ENCODE measurements at places on chromosomes 4 and X.

DNA sequence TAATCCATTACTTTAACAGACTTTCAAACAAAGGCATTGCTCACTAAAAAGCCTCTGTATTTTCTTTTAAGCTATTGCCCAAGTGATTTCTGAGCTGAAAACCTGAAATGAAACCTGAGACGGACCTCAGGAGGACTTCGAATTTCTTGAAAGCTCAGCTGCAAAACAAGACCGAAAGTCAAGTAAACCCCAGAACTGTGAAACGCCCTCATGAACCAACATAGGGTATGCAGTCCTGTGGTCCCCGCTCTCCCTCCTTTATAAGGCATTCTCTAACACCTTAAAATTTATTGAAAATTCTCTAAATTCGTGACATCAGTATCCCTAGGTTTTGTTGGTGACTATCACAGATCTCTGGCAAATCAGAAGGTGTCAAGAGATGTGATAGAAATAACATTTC lies 91.8 kb downstream of the SHISA3 start:
- DNase-seq: no peak

DNA sequence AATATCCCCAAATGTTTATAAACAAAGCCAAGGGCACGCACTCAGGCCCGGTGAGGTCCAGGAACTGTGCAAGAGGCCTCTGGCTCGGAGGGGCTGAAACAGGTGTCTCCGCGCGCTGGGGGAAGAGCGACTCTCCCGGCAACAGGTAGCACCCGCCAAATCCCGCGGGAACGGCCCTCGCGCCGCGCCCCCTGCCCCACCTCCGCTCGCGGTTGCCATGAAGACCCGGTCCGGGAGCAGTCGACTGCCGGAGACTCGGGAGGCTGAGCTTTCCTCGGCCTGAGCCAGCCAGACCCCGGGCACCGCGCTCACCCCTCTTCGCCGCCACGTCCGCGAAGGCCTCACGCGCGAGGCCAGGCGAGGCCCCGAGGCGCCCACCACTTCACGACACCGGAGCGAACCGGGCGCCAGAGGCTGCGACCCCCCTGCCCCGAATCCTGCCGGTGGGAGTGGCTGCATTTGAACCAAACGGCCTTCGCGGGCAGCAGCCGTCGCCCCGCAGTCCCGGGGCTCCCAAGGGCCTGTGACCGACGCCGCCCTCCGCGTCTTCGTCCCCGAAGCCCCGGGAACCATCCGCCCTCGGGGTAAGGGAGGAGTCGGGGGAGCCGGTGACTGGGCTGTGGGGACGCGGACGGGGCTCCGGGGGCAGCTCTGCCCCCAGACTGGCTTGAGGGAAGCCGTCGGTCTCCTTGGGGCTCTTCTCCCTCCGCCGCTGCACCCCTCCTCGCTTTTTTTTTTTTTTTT lies at the start of gene NSUN7:
Gene NSUN7 (plus strand): TSS at position 239 of the 744 bp plus-strand sequence. CDS start 739 bp downstream, outside the sequence.
- DNase-seq: peak; percentile 49

DNA sequence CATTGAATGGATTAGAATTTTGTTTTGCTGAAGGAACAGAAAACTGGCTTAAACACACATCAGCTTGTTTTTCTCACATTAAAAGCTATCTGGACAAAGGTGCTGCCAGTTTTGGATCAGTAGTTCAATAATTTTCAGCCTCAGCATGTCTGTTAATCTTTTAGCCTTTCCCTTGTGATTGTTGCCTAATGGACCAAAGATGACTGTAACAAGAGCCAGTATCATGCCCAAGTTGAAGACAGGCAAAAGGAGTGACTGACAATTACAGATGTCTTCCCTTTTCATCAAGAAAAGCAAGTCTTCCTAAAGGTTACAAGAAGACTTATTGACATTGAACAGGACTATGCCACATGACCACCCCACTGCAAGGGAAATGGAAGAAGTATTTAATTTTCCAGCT lies 419.7 kb downstream of the MAPK10 start:
- no peak for DNase-seq

DNA sequence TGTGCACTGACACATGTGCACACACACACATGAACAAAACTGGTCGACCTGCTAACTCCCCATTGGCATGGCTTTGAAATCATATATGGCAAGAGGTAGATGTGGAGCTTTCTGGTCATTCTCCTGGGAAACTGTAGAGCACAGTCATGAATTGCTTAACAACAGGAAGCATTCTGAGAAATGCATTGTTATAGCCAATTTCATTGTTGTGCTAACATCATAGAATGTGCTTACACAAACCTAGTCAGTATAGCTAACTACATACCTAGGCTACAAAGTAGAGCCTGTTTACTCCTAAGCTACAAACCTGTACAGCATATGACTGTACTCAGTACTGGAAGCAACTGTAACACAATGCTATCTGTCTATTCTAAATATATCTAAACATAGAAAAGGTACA lies 134.2 kb upstream of the SH3RF1 start:
- no peak for DNase-seq

GRCh38 chr4:43987331-43987944 lies 461.2 kb downstream of the KCTD8 start:
- no peak for DNase-seq

DNA sequence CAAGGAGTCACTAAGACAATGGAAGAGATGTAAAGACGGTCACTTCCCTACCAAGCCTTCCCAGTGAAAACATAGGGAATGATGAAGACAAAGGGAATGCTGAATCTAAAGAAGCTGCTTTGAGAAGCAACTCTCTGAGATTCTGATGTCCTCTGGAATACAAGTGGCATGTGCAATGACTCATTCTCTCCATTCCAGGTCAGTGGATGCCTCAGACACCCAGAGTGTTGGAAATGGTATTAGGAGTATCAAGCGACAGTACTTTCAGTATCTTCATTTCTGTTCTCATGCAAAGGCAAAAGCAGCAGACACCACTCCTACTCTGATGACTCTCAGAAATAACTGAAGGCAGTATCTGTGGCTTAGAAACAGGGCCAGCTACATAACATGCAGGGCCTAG lies 102.6 kb downstream of the FSTL5 start:
- no peak for DNase-seq

DNA sequence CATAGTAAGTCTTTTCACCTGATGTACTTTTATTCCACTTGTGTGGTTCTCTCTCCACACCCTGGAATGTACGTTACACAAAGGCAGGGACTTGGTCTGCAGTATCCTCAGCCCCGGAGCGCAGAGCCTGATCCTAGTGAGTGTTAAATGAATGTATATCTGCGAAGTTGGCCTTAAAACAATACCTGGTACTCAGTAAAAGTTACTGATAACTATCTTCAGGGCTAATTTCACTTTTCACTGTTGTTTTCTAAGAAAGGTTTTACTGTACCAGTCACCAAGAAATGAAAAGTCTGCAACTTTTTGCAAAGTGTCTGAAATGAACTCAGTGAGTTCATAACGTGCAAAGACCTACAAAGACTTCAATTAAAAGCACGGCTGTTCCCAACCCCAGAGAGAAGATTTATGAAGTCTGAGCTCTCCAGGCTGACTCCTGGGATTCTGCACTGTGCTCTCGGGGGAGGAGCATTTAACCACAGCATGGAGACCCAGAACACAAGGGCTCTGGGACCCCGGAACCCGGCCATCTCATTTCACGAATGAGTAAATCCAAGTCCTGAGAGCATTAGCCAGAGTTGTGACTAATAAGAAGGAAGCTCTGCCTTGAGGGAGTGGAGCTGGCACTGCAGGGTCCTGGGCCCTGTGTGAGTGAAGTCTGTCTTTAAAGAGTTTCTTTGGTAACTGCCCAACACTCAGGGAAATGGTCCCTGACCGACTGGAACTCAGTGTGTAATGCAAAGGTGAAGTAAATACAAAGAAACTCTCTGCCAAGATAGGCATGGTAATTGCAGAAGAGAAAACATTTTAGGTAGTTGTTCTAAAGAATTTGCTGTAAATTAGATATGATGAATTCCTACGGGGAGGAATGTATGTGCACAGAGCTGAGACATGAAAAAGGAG lies 165.8 kb downstream of the NSUN7 start:
- peak; percentile 70 for DNase-seq

DNA sequence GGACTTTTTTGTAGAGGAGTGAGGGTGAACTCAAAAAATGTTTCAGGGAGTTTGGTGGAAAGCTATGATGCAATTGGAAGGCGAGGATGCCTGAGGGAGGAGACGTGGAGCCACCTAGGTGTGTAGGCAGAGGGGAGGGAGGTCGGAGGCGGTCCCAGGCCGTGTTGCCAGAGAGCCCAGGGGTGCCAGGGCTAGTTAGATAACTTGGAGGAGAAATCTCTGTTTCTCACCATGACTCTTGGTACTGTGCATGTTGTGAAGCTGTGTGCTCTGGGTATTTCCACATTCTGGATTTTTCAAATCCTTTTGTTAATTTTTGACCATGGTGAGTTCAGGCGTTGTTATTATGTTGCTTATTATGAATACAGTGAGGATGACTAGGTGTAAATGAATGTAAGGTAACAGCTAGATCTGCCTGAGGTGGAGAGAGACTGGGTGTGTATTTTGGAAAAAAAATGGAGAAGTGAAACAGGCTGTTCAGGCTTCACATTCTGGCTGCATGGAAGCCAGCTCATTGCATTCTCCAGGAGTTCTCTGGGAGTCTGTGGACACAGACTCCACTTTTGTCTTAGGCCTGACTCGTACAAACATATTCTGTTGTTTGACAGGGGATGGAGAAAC lies 4.5 kb downstream of the RAB9A start:
- DNase-seq: no peak

DNA sequence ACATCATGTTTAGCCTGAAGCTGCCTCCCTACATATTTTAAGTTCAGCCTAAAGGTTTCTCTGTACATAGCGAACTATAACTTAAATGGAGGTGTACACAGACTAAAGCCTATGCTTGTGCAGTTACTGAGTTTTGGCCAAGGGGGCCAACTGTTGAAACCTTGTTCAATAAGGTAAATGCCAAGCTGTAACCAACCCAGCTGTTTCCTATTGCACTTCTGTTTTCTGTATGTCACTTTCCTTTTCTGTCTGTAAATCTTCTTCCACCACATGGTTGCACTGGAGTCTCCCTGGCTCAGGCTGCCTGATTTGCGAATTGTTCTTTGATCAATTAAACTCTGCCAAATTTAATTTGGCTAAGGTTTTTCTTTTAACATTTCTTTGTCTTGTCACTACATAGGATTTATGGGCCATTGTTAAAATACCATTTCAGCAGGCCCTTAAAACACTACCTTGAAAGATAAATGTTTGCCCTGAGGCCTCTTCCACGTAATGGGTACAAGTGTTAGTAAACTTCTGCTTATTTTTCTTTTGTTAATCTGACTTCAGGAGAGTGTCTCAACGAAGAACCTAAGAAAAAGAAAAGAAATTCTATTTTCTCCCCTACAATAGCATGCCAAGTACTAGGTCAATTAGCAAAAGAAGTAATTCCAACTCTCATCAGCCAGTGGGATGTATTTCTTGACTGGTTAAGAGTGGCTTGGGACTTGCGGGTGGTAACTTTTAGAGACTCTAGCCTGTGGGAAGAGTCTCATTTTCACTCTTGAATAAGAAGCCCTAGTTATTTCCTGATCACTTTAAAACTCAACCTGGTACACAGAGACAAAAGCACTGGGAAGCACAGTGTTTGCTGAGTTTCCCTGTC lies 45.7 kb upstream of the PRSS12 start:
- DNase-seq: no peak

GRCh38 chr4:94395562-94395961 lies 52.9 kb upstream of the HPGDS start:
- DNase-seq: no peak

- no peak for DNase-seq
These were observed 553.5 kb downstream of the SPOCK3 start for GRCh38 chr4:166680796-166681195.

GRCh38 chr4:71240094-71240493 lies 98.7 kb upstream of the SLC4A4 start:
- DNase-seq: no peak

DNA sequence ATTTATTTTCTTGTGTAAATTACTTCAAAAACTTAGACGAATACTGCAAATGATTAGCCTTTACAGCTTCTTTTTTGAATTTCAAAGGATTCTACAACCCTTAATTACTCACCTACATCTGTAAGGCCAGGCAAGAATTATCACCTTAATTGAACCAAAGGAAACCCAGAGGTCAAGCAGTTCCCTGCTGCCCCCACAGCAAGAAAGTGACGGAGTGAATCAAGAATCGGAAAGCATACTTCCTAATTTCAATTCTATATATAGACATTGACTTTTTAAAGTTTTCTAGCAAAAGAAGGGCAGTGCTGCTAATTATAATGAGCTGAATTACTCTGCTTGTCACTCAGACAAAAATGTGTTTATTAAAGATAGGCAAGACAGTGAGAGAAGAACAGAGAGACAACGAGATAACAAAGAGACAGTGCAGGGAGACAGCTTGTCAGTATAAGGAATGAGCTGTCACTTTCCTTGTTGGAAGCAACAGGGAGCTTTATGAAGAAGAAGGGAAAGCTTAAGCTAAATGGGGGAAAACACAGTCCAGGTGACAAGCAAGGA lies 47.5 kb upstream of the SPANXN4 start:
- DNase-seq: no peak

DNA sequence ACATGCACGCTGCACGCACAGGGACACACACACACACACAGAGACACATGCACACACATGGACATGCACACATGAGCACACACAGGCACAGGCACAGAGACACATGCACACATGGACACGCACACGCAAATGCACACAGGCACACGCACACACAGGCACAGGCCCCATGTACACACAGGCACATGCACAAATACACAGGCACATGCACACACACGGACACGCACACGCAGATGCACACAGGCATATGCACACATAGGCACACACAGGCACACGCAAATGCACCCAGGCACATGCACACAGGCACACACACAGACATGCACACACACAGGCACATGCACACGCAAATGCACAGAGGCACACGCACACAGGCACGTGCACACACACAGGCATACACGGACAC lies 30.3 kb upstream of the HTRA3 start:
- no peak for DNase-seq

DNA sequence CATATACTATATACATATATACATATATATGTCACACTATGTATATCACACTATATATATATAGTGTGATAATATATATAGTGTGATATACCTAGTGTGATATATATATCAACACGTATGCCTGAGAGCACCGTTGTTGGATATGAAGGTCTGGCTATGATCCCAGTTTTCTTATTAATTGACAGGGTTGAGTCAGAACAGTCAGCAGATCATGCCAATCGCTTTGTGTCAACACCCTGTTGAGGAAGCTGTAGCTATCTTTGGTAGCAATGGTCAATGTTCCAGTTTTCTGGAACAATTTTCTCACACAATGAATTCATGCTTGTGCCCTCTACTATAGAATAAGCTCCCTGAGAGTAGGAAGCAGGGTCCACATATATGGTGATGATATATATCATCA lies 496.0 kb upstream of the AGA start:
- DNase-seq: no peak

DNA sequence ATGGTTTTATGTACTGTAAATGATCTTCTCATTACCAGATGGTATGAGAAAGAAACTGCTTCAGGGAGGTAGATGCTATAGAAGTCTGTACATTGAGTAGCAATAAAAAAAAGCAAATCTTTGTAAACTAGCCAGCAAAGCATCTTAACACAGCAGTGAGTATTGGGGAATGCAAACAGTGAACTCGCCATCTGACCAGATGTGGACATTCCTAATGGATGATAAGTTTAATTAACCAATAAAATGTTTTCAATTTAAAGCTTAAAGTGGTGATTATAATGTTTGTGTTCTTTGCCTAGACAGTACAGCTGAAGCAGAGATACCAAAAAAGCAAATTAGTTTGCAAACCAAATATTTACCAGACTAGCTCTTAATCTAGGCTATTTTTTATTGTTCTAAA lies 1144.2 kb downstream of the FAT4 start:
- no peak for DNase-seq

GRCh38 chr4:121011138-121011537 lies 61.2 kb downstream of the NDNF start:
- no peak for DNase-seq

GRCh38 chr4:101101072-101101471 lies 246.3 kb downstream of the PPP3CA start:
- no peak for DNase-seq

Data from MG63 (cell line).